Activated T-helper 1 cell treated with anti-CD3 and anti-CD28 coated beads, Interleukin-12 subunit alpha, Interleukin-12 subunit beta, Interleukin-2, Interleukin-4 antibody, amounts not matched to agents 30 ng/mL and 10 ng/mL and 1 ng/mL, durations not matched to agents 14 hours and 24 hours and 36 hours (primary cell): ENCODE measurements at places on chromosomes 1 and 21. TPM values are rescaled to one million over a fixed set of nuclear protein-coding genes. Genes with fewer than 3 reads are reported as not detected.

DNA sequence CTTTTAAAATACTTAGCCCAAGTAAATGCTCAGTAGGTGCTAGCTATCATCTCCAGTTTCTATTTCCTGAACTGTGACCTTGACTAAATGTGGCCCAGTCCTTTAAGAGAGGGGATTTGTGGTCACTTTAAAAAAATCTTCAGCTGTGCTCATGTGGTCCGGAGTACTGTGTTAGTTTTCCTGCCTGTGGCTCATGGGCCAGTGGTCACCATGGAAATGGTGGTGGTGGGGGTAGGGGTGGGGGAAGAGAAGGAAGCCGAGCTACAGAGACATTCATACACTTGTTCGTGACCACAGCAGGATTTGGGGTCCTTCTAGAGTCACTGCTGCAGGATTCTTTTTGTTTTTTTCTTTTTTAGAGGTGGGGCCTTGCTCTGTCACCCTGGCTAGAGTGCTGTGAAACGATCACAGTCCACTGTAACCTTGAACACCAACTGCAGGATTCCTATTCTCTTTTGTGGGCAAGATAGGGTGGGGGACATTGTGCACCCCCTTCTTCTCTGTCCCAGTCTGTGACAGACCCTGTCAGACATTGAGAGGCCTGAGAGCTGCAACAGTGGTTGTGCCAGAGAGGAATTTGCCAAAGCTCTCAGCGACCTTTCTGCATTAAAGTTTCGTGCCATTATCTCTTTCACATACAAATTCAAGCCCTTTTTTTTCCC lies 25.8 kb downstream of the KIF26B start:
- DNase-seq: no peak
- H3K4me1 ChIP-seq: no peaks in the 10 kb centered on the region
- H3K4me3 ChIP-seq: no peak overlapping the region
- H3K27ac ChIP-seq: no peak overlapping the region
- no peaks in the 10 kb centered on the region for H3K36me3 ChIP-seq
- H3K27me3 ChIP-seq: no peaks in the 10 kb centered on the region

DNA sequence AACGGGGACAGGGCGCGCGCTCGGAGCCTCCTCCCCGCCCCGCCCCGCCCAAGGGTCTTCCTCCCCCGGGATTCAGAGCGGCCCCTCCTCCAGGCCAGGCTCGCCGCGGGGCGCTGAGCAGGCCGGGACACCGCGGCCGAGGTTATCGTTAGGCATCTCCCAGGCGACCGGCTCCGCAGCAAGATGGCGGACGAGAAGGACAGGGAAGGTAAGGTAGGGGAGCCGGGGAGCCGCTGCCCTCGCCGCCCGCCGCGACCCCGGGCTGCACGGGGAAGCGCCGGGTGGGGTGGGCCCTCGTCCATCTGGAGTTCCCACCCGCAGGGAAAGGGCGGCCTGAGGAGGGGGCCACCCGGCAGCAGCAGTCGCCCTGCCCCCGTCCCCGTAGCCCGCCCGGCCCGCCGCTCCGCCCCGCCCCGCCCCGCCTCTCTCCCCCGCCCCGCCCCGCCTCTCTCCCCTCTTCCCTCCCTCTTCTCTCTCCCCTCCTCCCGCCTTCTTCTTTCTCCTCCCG lies 105.9 kb upstream of the HNRNPU start:
- H3K27ac ChIP-seq: peak overlapping the region; percentile 98
- peak; percentile 60 for DNase-seq
- peaks cover 3% of the 10 kb centered on the region for H3K36me3 ChIP-seq
- H3K4me1 ChIP-seq: peaks cover 21% of the 10 kb centered on the region
- peaks cover 2% of the 10 kb centered on the region for H3K27me3 ChIP-seq

GRCh38 chr1:155913969-155914757 lies 3.0 kb upstream of the RIT1 start:
- H3K27me3 ChIP-seq: peaks cover 2% of the 10 kb centered on the region
- H3K4me1 ChIP-seq: peaks cover 29% of the 10 kb centered on the region
- H3K4me3 ChIP-seq: no peak overlapping the region
- H3K27ac ChIP-seq: no peak overlapping the region
- no peak for DNase-seq
- peaks cover 55% of the 10 kb centered on the region for H3K36me3 ChIP-seq

- H3K27ac ChIP-seq: peak overlapping the region; percentile 46
- H3K36me3 ChIP-seq: peaks cover 25% of the 10 kb centered on the region
- H3K27me3 ChIP-seq: no peaks in the 10 kb centered on the region
- no peak overlapping the region for H3K4me3 ChIP-seq
- peaks cover 32% of the 10 kb centered on the region for H3K4me1 ChIP-seq
These were observed 53.8 kb downstream of the MACF1 start for GRCh38 chr1:39258146-39258924.

GRCh38 chr1:227838181-227838580 lies 22.7 kb downstream of the PRSS38 start:
- no peaks in the 10 kb centered on the region for H3K36me3 ChIP-seq
- no peaks in the 10 kb centered on the region for H3K27me3 ChIP-seq
- DNase-seq: no peak
- no peak overlapping the region for H3K4me3 ChIP-seq
- no peak overlapping the region for H3K27ac ChIP-seq

DNA sequence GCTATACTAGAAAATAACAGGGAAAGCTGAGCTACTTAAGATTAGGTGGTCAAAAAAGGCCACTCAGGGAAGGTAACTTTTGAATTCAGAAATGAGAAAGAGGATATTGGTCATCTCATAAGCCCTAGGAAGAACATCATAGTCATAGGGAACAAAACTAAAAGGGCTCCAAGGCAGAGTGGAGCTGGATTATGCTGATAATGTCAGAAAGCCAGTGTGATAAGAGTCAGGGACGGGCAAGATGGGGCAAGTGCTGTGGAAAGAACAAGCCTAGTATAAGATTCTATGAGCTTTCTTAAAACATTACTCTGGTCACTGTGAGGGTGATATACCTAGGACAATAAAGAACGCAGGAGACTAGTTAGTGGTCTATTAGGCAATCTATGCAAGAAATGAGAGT lies 106.6 kb downstream of the DUSP10 start:
- no peak overlapping the region for H3K4me3 ChIP-seq
- no peak for DNase-seq
- no peaks in the 10 kb centered on the region for H3K4me1 ChIP-seq
- peaks cover 2% of the 10 kb centered on the region for H3K36me3 ChIP-seq

DNA sequence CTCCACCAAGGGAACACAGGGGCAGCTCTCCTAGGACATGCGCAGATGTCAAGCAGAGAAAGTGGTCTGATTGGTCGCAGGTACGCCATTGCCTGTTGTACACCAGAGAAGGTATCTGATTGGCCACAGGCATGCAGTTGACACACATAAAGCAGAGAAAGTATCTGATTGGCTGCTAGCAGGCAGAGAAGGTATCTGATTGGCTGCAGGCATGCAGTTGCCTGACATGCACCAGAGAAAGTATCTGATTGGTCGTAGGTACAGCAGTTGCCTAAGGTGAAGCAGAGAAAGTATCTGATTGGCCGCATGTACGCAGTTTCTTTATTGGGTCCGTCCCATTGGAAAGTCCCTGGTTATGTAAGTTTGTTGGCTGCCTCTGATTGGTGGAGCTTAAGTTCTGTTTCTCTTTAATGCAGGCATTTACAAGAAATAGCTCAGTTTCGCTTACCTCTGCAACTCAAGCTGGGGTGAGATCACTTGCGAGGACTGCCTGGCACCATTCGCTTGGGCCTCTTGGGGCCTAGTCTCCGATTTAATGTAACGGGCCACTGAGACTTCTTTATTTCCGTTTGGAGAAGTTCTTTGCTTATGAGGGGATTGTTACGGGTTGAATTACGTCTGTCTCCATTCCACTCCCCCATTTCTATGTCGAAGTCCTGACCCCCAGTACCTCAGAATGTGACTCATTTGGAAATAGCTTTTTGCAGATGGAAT lies 74.2 kb downstream of the SIK1 start:
- H3K36me3 ChIP-seq: no peaks in the 10 kb centered on the region
- peaks cover 16% of the 10 kb centered on the region for H3K4me1 ChIP-seq
- no peak overlapping the region for H3K4me3 ChIP-seq
- peak; percentile 37 for DNase-seq
- H3K27ac ChIP-seq: peak overlapping the region; percentile 61

DNA sequence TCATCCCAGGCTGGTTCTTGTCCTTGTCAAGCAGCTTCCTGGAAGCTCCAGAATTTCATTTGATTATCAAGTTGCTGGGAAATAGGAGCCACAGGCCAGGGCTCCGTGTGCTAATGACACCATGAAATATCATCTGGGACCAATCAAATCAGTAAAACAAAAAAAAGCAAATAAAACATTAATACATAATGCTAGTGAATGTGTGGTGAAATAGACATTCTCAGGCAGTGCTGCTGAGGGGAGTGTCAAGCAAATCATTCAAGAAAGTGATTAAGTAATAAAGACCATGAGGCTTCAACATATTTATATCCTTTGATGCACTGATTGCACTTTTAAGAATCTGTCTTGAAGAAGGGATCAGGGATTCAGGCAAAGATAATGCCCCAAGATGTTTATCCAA lies 213.7 kb downstream of the MATN1 start:
- DNase-seq: no peak
- no peak overlapping the region for H3K4me3 ChIP-seq
- H3K36me3 ChIP-seq: no peaks in the 10 kb centered on the region
- H3K27ac ChIP-seq: no peak overlapping the region
- no peaks in the 10 kb centered on the region for H3K27me3 ChIP-seq

DNA sequence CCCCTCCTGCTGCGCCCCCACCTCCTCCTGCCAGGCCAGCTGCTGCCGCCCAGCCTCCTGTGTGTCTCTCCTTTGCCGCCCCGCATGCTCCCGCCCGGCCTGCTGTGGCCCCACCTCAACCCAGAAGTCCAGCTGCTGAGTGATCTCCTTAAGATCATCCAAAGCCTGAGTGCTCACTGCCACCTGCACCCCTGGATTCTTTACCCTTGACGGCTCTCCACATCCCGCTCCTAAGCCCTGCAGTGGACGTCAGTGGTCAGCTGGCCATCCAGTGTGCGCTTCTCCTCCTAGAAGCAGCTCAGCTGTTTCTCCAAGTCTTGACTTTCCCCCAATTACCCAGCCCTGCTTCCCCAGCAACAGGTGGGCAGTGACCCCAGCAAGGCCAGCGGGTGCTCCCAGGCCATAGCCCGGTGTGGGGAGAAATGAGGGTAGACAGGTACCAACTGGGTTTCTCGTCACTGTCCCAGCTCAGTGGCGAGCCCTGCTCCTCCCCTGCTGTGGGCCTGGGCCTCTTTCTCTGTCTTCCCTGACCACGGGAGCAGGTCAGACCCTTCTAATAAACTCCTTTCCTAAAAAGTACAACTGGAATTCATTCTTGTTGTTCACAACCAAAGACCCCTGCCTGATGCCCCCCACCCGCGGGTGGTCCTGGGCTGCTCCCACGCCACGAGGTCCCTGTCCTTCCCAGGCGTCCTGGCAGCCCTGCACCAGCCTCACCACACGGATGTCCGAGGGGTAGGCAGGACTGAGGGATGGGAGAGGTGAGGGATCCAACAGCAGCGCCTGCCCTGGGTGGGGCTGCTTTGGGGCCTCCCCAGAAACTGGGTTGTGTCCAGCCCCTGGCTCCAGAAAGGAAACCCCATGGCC lies 1.4 kb downstream of the KRTAP10-7 start:
- no peaks in the 10 kb centered on the region for H3K4me1 ChIP-seq
- H3K36me3 ChIP-seq: no peaks in the 10 kb centered on the region
- no peak overlapping the region for H3K27ac ChIP-seq
- peaks cover 15% of the 10 kb centered on the region for H3K27me3 ChIP-seq
- DNase-seq: no peak

GBP1 gene
- total RNA-seq: 39.1 and 39.5 TPM in 2 replicates

CRNN gene
- not detected in 2 replicates for total RNA-seq

DIO1 gene
- not detected in 2 replicates for total RNA-seq

GSTM1 gene
- 77.4 and 86.4 TPM in 2 replicates for total RNA-seq

IFNLR1 gene
- 2.2 and 3.1 TPM in 2 replicates for total RNA-seq

RAB3B gene
- total RNA-seq: 0.05 TPM in 2 replicates
